Cardiac fibroblast (primary cell): ENCODE measurements at places on chromosomes 12 and 14.

GRCh38 chr14:48563489-48563888 lies 888.1 kb upstream of the MDGA2 start:
- DNase-seq: no peak

- DNase-seq: no peak
Observed at GRCh38 chr14:66649498-66649897, 141.6 kb downstream of the GPHN start.

DNA sequence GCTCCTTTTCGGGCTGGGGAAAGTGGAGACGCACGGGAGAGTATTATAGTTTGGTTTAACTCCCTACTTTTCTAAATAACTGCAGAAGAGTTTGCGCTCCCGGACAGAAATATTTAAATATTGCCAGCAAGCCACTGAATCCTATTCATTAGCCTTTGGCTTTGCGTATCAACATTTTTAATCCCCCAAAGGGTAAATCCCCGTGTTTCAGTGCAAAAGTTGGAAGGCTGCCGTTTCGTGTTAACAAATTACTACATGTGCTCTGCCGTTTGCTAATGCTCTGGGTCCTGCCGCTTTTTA lies 372 bp upstream of the DPF3 start:
- DNase-seq: no peak

DNA sequence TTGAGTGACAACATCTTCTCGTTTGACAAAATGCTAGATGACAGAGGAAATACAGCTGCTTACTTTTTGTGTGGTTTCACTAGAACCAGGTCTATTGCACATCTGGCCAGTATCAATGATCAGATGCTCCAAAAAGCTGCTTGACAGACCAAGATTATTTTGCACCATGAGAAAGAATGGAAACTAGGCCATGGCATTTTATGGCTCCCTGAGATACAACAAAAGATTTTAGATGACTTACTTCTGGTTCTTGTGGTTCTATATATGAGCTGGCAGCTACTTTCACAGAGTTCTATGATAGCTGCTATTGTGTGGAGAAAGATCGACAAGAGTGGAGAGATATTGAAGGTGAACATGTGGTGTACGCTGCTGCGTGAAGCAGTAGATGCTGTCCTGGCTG lies 25.9 kb upstream of the PPFIBP1 start:
- DNase-seq: no peak

- no peak for DNase-seq
Observed at GRCh38 chr14:22767323-22767589, 768 bp downstream of the OXA1L start.
